ENCODE measurements at places on chromosomes 2 and 18. TPM values are rescaled to one million over a fixed set of nuclear protein-coding genes. Genes with fewer than 3 reads are reported as not detected.

The SH2D6 gene
- 0.61 TPM for total RNA-seq

The MBP gene
- total RNA-seq, result 8.6 TPM

The ATP6V1C2 gene
- 1.2 TPM for total RNA-seq

The GLI2 gene
- total RNA-seq, result 59.3 TPM

The ATP6V1B1 gene
- total RNA-seq, result not detected

The KCNE4 gene
- 0.20 TPM for total RNA-seq

GRCh38 chr2:95062242-95063085 lies 37.0 kb downstream of the MAL start:
- no peak for DNase-seq
- H3K4me3 ChIP-seq, result no peak overlapping the region
- no peaks in the 10 kb centered on the region for H3K27me3 ChIP-seq
- H3K4me1 ChIP-seq, result no peaks in the 10 kb centered on the region
- no peaks in the 10 kb centered on the region for H3K36me3 ChIP-seq
- no peak overlapping the region for H3K27ac ChIP-seq

GRCh38 chr2:191976436-191976835 lies 129.5 kb upstream of the CAVIN2 start:
- DNase-seq, result no peak
- no peaks in the 10 kb centered on the region for H3K27me3 ChIP-seq
- peaks cover 6% of the 10 kb centered on the region for H3K4me1 ChIP-seq
- H3K4me3 ChIP-seq, result no peak overlapping the region
- H3K27ac ChIP-seq, result no peak overlapping the region

- H3K4me3 ChIP-seq, result no peak overlapping the region
- no peak overlapping the region for H3K27ac ChIP-seq
- H3K4me1 ChIP-seq, result no peaks in the 10 kb centered on the region
- H3K27me3 ChIP-seq, result no peaks in the 10 kb centered on the region
- DNase-seq, result peak; percentile 5
Measured at GRCh38 chr2:95357717-95358280, 44.7 kb upstream of the FAHD2A start.

- H3K27ac ChIP-seq, result no peak overlapping the region
- no peak for DNase-seq
- H3K27me3 ChIP-seq, result no peaks in the 10 kb centered on the region
- H3K4me3 ChIP-seq, result no peak overlapping the region
- no peaks in the 10 kb centered on the region for H3K4me1 ChIP-seq
- peaks cover 37% of the 10 kb centered on the region for H3K36me3 ChIP-seq
Measured at GRCh38 chr2:3223080-3223923, 154.3 kb downstream of the EIPR1 start.

DNA sequence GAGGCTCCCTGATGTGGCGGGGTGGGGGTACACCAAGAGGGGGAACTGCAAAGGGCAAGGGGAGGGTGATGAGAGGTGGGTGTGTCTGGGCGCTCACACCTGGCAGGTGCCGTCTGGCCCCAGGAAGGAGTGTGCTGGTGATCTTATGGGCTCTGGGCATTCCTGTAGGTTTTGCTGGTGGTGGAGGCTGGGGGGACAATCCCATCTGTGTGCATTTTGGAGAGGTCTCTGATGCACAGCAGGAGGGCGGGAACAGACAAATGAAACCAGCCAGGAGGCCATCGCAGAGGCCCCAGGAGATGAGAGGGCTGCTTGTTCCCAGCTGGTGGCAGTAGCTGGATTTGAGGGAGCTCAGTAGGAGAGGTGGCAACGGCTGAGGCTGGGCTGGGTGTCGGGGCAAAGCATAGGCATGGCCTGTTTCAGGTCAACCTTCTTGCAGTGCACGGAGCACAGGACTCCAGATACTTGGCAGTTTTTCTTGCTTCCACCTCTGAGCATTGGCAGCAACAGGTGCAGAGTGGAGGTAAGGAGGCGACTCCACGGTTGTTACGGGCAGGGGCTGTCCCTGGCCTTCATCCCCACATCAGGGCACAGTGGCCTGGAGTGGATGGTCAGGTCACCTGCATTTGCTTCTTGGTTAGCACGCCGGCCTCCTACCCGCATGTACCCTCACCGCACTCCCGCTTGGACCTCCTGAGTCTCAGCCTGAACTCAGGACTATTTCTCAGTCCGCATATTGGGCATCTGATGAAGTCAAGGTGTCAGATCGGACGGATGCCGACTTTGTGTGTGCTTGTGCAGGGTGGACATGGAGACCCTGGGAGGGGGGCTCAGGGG lies 194.2 kb upstream of the HDAC4 start:
- H3K4me1 ChIP-seq, result no peaks in the 10 kb centered on the region
- no peaks in the 10 kb centered on the region for H3K27me3 ChIP-seq
- peak; percentile 13 for DNase-seq
- no peak overlapping the region for H3K27ac ChIP-seq
- no peak overlapping the region for H3K4me3 ChIP-seq
- peaks cover 4% of the 10 kb centered on the region for H3K36me3 ChIP-seq

GRCh38 chr2:15844211-15844801 lies 96.0 kb upstream of the MYCN start:
- DNase-seq, result no peak
- no peak overlapping the region for H3K4me3 ChIP-seq
- no peaks in the 10 kb centered on the region for H3K36me3 ChIP-seq
- no peaks in the 10 kb centered on the region for H3K27me3 ChIP-seq

GRCh38 chr2:240573071-240573515 lies 4.8 kb downstream of the RNPEPL1 start:
- H3K27ac ChIP-seq, result no peak overlapping the region
- peaks cover 8% of the 10 kb centered on the region for H3K27me3 ChIP-seq
- no peak for DNase-seq
- H3K4me1 ChIP-seq, result peaks cover 2% of the 10 kb centered on the region

DNA sequence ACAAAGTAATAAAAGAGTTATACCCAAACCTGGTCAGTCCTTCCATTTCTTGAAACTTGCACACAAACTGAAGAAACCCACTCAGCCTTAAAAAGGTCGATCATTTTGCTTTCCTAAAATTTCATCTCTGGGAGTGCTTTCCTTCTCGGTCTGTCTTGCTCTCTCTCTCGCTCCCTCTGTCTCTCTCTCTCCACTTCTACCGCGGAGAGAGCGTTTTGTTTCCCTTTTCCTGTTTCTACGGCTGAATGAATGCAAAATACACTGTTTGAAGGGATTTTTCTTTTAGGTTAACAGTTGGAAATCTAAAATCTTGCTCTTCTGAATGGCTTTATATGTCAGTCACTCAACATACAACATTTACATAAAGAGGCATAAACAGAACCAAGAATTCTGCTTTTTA lies 424.2 kb downstream of the TGIF1 start:
- no peaks in the 10 kb centered on the region for H3K27me3 ChIP-seq
- H3K36me3 ChIP-seq, result peaks cover 5% of the 10 kb centered on the region
- DNase-seq, result no peak
- no peaks in the 10 kb centered on the region for H3K4me1 ChIP-seq
- H3K4me3 ChIP-seq, result peak overlapping the region; percentile 34

DNA sequence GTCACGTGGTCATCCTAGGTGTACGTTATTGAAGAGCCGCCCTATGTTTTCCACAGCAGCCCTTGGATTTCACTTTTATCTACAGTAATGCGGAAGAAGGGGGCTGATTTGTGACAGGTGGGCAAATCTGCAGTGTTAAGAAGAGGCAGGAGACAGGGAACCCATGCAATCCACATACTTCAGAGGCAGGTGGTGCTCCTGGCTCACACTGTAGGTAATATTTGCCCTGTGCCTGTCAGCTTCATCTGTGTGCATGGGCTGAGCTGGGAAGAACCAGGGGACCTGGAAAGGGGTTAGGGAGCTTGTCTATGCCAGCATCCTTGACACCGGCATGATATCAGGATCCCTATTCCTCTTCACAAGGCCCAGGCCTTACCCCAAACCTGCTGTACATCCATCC lies 183.9 kb downstream of the SH3RF3 start:
- no peaks in the 10 kb centered on the region for H3K4me1 ChIP-seq
- no peak for DNase-seq
- H3K27me3 ChIP-seq, result no peaks in the 10 kb centered on the region
- no peak overlapping the region for H3K27ac ChIP-seq
- H3K36me3 ChIP-seq, result no peaks in the 10 kb centered on the region

DNA sequence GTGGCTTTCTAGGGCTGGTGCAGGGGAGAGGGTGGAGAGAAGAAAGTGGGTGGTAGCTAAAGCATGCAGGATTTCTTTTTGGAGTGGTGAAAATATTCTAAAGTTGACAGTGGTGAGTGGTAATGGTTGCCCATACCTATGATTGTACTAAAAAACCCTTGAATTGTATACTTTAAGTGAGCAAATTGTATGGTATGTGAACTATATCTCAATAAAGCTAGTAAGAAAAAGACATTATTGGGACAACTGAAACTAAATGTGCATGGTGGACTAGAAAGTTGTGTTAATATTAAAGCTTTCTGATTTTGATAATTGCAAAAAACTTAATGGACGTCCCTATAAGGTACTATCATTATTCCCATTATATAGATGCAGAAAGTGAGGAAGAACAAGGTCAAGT lies 50.3 kb downstream of the SMAD7 start:
- no peaks in the 10 kb centered on the region for H3K27me3 ChIP-seq
- no peak overlapping the region for H3K4me3 ChIP-seq
- H3K4me1 ChIP-seq, result no peaks in the 10 kb centered on the region
- DNase-seq, result no peak

DNA sequence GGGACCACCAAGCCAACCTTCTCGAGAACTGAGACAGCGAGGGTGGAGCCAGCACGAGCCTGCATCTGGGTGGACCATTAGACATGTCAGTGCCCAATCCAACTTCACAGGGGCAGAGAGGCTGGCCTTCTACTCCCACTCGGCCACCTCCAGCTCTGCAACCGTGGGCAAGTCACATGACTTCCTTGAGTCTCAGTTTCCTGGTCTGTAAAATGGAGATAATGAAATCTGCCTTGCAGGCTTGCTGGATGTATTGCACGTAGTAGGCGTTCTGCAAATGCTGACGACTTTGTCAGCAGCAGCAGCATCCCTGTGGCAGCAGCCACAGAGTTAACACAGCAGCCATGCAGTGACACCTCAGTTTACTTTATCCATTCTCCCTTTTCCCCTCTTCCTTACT lies 208.9 kb downstream of the GLI2 start:
- DNase-seq, result no peak
- H3K4me3 ChIP-seq, result no peak overlapping the region
- H3K27ac ChIP-seq, result no peak overlapping the region

- H3K27me3 ChIP-seq, result no peaks in the 10 kb centered on the region
- no peaks in the 10 kb centered on the region for H3K4me1 ChIP-seq
- no peak for DNase-seq
- H3K4me3 ChIP-seq, result no peak overlapping the region
Measured at GRCh38 chr2:120926463-120927264, 191.0 kb downstream of the GLI2 start.

GRCh38 chr2:226121046-226121738 lies 678.4 kb downstream of the IRS1 start:
- no peak overlapping the region for H3K27ac ChIP-seq
- no peak overlapping the region for H3K4me3 ChIP-seq
- H3K36me3 ChIP-seq, result peaks cover 7% of the 10 kb centered on the region
- H3K4me1 ChIP-seq, result peaks cover 4% of the 10 kb centered on the region
- DNase-seq, result no peak

GRCh38 chr2:64615192-64615763 lies 38.4 kb downstream of the SERTAD2 start:
- H3K36me3 ChIP-seq, result no peaks in the 10 kb centered on the region
- no peak overlapping the region for H3K27ac ChIP-seq
- no peak for DNase-seq
- no peaks in the 10 kb centered on the region for H3K4me1 ChIP-seq

- H3K27ac ChIP-seq, result no peak overlapping the region
- no peaks in the 10 kb centered on the region for H3K4me1 ChIP-seq
- no peaks in the 10 kb centered on the region for H3K36me3 ChIP-seq
- H3K4me3 ChIP-seq, result no peak overlapping the region
Measured at GRCh38 chr2:43818761-43819160, 19.9 kb downstream of the ABCG5 start.

DNA sequence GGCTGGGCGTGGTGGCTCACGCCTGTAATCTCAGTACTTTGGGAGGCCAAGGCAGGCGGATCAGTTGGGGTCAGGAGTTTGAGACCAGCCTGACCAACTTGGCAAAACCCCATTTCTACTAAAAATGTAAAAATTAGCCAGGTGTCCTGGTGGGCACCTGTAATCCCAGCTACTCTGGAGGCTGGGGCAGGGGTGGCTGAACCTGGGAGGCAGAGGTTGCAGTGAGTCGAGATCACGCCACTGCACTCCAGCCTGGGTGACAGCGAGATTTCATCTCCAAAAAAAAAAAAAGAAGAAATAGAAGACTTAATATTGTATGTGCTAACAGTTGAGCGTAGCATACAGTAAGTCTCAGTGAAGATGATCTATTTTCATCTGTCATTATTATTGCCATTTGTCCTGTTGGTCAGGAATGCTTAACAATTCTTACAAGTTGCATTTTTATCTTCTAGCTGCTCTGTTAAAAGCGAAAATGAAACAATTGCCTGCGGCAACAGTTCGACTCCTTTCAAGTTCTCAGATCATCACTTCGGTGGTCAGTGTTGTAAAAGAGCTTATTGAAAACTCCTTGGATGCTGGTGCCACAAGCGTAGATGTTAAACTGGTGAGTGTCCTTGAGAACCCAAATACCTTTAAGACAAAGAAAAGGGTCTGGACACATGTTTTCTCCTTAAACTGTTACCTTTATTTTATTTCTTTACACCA lies 7.2 kb downstream of the PMS1 start:
- H3K4me3 ChIP-seq, result no peak overlapping the region
- no peak for DNase-seq
- no peak overlapping the region for H3K27ac ChIP-seq
- peaks cover 17% of the 10 kb centered on the region for H3K36me3 ChIP-seq

- no peak overlapping the region for H3K4me3 ChIP-seq
- no peak for DNase-seq
- H3K4me1 ChIP-seq, result no peaks in the 10 kb centered on the region
- no peak overlapping the region for H3K27ac ChIP-seq
- H3K36me3 ChIP-seq, result no peaks in the 10 kb centered on the region
- H3K27me3 ChIP-seq, result no peaks in the 10 kb centered on the region
Measured at GRCh38 chr2:213087040-213087439, 64.4 kb downstream of the IKZF2 start.

DNA sequence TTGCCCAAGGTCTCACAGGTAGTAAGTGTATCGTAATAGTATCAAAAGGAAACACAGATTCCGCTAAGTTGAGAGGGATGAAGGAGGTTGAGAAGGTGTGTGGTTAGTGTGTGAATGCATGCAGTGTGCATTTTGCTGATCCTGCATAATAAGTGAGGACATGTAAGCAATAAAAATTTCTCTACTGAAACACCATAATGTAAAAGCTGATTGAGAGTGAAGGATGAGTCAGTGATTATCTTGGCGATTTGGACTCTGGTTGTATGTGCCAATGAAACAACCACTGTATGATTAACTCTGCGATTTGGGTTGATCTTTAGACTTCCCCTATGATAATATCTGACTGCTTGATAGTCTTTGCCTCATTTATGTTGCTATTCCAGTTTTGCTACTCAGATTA lies 16.7 kb upstream of the ADGRF3 start:
- H3K4me3 ChIP-seq, result no peak overlapping the region
- no peak overlapping the region for H3K27ac ChIP-seq
- peaks cover 11% of the 10 kb centered on the region for H3K36me3 ChIP-seq
- H3K4me1 ChIP-seq, result no peaks in the 10 kb centered on the region
- no peaks in the 10 kb centered on the region for H3K27me3 ChIP-seq

- H3K36me3 ChIP-seq, result peaks cover 9% of the 10 kb centered on the region
- H3K27ac ChIP-seq, result no peak overlapping the region
- peaks cover 4% of the 10 kb centered on the region for H3K4me1 ChIP-seq
- H3K4me3 ChIP-seq, result no peak overlapping the region
- no peak for DNase-seq
Measured at GRCh38 chr2:11338580-11338979, 5.9 kb downstream of the ROCK2 start.

Measured in H9 (cell line).